ENCODE measurements at places on chromosomes 2 and 18.

- no peak for DNase-seq
Measured at GRCh38 chr2:122251158-122251557, 495.7 kb downstream of the TSN start.

DNA sequence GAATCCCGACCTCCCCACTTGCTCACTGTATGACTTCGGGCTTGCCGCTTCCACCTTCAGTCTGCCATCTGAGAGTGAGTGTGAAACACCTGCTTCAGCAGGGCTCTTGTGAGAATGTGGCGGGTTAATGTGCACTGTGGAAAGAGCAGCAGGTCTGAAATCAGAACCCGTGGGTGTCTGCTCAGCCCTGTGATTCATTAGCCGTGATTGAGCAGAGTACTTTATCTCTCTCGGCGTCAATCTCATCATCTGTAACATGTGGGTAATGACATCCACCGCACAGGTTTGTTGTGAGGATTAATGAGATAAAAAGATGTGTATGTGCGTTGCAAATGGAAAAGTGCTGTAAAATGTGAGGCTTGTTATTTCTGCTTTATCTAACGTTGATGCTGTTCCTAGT, 128.6 kb downstream of the LRATD1 start:
- no peak for DNase-seq

DNA sequence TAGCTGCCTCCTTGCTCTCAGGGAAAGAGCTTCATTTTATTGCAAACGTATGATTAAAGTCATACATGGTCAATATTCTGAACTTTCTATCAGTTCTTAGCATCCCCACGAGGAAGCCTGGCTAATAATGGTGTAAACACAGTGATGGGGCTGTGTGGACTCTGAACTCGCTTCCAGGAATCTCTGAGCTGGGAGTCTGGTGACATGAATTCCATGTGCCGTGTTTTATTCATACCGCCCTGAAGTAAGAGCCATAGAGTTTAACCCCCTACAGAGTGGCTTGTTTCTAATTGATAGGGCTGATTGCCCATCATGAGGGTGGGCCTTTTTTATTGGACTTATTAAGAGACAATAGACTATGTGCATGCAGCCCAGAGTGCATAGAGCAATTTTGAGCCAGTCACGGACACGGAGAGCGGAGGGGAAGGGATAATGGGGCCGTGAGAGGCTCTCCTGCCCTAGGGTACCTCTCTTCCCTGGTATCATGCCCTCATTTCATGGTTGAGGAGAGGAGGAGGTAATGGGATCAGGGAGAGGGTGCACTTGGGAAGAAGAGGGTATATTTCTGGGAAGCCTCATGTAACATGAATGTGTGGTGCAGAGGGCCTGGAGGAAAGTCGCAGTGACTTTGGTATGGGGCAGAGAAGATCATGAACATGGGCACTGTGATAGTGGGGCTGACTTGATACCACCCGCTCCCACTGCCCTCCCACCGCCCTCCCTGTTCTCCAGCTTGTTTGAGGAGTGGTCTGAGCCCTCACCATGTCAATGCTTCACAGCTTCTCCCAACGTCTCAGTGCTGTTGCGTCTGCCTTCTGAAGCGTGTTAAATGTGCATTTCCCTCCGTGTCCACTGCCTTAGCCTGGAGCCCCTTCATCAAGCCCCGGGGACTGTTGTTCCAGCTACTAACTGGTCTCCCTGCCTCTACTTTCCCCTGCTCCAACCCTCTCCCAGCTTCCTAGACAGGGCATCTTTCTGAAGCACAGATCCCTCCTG, 73.2 kb downstream of the IL1R2 start:
- no peak for DNase-seq

DNA sequence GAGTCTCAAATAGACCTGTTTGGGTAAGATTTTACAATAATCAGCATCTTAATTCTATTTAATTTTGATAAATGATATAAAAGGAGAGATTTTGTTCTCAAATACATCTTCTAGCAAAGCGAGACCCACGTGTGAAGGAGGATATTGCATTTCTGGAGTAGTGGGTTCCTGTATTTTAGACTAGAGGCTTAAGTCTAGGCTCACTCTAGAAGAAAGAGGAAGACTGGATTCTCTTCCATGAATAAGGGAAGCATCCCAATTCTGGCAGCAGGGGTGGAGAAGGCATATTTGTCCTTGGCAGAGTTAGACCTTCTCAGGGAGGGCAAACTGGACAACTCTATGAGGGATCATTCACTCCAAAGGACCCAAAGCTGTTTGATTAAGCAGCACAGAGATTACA, 11.3 kb upstream of the FAM228A start:
- no peak for DNase-seq

DNA sequence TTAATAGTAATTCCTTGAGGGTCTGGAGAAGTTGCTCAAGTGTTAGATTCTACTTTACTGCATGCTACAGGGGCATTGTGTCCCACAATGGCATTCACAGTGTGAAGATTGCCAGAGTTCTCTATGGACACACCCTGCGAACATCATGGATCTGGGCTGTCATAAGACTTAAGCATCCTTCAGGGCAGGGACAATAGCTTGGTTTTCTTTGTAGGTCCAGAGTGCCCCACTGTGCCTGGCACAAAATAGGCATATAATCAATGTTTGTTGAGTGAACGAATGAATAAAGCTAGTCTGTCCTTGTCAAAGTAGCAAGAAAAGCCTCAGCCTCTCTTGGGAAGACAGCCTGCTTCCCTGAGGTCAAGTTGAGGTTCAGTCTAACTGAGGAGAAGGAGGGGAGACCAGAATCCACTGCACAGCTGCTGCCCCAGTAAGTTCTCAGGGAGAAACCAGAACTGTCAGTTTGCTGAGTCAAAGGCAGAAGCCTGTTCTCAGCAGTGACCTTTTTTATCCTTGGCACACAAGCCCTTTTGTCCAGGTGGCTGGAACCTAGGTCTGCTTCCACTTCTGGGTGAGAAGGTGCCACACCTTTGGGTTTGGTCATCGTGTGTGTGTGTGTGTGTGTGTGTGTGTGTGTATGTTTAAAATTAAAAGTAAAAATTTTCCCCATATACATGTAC, 15.0 kb downstream of the INPP4A start:
- DNase-seq, result no peak

- DNase-seq, result peak; percentile 58
Measured at GRCh38 chr2:128304715-128305554, 13.7 kb downstream of the HS6ST1 start.

DNA sequence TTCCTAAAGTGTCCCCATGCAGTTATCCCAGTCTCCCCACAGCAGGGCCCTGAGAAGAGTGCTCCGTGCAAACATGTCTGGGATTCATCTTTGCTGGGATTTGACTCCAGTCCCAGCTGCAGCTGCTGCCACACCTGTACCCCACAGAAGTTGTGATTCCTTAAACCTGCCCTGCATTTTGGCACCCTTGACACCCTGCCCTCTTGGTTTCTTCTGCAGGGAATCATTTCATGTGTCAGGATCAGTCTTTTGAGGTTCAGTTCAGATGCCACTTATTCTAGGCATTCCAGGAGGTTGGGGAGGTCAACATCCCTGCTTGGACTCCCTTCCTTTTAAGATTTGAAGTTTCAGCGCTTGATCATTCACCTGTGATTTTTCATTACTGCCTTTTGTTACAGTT, 108.3 kb downstream of the SPTBN1 start:
- no peak for DNase-seq

GRCh38 chr2:29950481-29950880, 29.1 kb upstream of the ALK start:
- DNase-seq, result no peak

DNA sequence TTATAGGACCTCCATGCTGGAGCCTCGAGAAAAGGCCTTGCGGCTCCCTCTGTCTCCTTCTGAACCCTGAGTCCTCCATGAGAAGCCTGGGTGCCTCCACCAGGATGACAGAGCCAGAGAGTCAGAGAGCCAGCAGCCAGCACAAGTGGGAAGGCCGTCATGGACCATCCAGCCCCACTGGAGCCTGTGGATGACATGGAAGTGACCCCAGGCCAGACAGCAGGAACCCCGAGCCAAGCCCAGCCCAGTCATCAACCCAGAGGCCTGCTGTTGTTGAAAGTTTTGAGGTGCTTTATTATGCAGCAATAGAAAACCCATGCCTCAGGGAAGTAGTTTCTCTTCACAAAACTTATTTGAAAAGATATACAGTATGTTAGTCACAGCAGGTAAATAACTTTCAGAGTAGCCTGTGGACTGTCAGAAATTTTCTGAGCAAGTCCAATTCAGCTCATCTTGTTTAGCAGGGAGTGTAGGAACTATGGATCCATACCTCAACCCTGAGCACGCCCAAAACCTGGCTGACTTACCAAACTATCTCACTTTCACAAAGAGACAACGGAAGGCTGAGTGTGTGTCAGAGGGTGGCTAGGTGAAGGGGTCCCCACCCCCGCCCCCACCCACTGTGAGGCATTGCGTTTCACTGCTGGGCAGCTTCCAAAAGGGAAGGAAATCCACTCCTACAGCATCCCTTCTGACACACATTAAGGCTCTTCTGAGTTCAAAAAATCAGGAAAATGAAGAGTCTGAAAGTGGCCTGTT, 79.9 kb upstream of the NDUFV2 start:
- DNase-seq, result no peak

GRCh38 chr2:161204846-161205245, 44.6 kb downstream of the TANK start:
- DNase-seq, result no peak

DNA sequence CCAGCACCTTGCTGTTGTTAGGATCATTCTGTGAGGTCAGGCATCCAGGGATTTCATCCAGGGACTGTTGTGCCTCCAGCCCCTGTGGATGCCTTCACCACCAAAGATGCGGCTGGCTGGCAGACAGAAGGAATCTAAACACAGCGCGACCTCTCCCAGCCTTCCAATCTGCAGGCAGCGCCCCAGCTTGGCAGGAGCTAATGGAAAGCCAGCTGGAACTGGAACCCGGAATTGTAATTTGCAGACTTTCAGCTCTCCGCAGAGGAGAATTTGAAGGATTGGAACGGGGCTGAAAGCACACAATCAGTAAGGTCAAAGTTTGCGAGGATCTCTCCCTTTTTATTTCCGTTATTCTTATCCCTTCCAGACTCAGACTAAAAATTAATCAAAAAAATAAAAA, 127.8 kb downstream of the TRIB2 start:
- DNase-seq, result peak; percentile 7

DNA sequence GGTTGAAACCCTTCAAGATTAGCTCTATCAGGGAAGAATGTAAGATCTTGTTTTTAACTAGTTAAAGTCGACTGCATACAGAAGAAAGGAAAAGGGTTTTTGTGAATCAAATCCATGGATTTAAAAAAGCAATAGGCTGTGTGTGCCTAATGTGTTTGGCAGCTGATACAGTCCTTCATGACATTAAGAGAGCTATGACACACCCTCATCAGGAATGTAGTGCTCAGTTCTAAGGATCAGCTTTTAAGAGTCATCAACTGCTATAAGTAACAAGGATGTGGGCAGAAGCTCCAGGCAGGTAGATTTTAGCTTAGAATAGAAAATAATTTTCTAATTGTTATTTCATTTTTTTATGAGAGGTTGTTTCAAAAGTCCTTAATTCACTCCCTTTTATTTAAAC, 52.9 kb downstream of the PPP1R1C start:
- no peak for DNase-seq

DNA sequence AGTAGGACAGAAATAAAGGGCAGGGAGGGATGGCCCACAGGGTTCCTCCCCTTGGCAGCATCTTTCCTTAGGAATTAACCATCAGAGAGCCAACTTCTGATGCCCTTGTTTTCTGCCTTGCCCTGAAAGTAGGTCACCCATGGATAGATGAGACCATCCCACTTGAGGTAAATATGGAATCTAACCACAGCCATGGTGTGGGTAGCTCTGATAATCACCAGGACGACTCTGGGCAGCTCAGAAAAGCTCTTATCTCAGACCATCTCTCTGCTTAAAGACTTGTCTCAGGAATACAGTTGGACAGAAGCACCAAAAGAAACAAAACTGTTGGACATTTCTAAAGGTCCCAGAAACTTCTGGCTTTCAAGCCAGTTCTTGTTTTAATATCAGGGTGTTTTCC, 101.4 kb upstream of the CELF4 start:
- no peak for DNase-seq

DNA sequence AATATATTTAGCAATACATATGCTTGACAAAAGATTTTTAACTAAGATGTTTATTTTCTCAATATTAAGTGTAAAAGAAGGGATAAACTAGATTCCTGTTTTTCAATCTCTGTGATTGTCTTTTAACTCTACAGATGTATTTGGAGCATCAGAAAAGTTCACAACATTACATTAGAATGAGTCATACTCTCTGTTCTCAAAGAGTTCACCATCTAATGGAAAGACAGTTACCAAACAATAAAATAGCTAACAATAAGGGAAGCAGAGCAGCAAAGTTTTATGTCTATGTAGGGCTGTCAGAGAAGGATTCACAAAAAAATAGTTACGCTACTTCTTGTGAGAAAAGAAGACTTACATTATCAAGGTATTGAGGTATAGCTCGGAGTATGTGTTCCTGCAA, 109.2 kb upstream of the MAP2 start:
- DNase-seq, result no peak

DNA sequence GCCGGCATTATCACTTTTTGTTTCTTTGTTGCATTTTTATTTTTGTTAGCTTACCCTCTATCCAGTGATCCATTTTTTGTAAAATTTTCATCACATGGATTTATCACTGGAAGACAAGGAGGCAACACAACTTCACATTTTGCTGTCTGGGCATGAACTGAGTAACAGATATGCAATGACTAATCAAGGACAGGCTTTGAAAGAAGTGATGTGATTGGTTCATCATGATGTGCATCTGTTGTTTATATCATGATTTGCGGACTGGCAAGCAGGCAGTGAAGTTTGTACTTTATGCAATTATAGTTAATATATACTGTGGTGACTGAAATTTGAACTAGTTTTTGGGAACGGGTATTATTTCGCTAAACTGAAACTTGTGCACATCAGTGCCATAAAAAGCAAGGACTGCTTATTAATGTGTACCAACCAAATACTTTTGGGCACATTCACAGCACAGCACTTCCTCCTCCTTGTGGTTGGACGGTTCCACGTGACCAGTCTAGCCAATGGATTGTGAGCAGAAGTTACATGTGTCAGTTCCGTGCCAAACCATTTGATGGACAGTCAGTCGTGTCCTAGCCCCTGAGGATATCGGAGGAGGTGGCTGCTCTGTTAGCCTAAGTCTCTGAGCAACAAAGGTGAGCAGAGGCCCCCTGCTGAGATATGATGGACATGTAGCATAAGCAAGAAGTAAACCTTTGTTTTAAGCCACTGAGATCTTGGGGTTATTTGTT, 201.4 kb upstream of the SIX2 start:
- no peak for DNase-seq

DNA sequence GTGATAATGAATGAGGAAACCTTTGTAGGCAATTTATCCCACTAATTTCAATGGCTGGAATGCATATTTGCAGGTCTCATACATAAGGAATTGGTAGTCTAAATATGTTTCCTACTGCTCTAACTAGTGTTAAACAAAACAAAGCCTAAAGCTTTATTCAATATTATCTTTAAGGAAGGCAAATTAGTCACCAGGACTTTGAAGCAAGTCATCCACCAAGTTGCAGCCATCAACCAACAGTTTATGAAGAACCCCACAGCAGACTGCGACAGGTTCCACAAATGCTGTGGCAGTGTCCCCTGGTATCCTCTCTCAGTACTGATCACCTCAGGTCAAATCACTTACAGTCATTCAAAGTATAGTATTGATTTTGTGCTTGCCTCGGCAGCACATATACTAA, 181.5 kb upstream of the ZFP36L2 start:
- DNase-seq, result no peak

- no peak for DNase-seq
Measured at GRCh38 chr2:160092445-160092844, 30.0 kb upstream of the PLA2R1 start.

GRCh38 chr18:48422947-48423378, 13.8 kb upstream of the ZBTB7C start:
- peak; percentile 61 for DNase-seq
